ENCODE measurements at places on chromosomes 11 and 22. TPM values are rescaled to one million over a fixed set of nuclear protein-coding genes. Genes with fewer than 3 reads are reported as not detected.

ANO1 gene
- 0.97 TPM for total RNA-seq

OTOG gene
- not detected for total RNA-seq

TMPRSS5 gene
- total RNA-seq: 0.92 TPM

GLYAT gene
- total RNA-seq: not detected

RAG1 gene
- 12.6 TPM for total RNA-seq

ACTN3 gene
- total RNA-seq: 0.23 TPM

RTN4RL2 gene
- 0.37 TPM for total RNA-seq

CAT gene
- total RNA-seq: 93.4 TPM

POU2AF2 gene
- not detected for total RNA-seq

C11orf42 gene
- not detected for total RNA-seq

CAPRIN1 gene
- 157 TPM for total RNA-seq

HEPHL1 gene
- total RNA-seq: not detected

SCARF2 gene
- 8.7 TPM for total RNA-seq

TMPRSS6 gene
- not detected for total RNA-seq

PRDX5 gene
- 95.6 TPM for total RNA-seq

F2 gene
- total RNA-seq: not detected

ZNF280A gene
- not detected for total RNA-seq

PRODH gene
- total RNA-seq: 4.0 TPM

GPR152 gene
- total RNA-seq: not detected

LARGE2 gene
- total RNA-seq: 8.4 TPM

MICALL1 gene
- total RNA-seq: 15.7 TPM

CCDC73 gene
- 1.6 TPM for total RNA-seq

ANKK1 gene
- total RNA-seq: 0.55 TPM

Data from spleen (tissue), 13 donors.